Glutamatergic neuron (in vitro differentiated cells): ENCODE measurements at places on chromosomes 12 and 14. TPM values are rescaled to one million over a fixed set of nuclear protein-coding genes. Genes with fewer than 3 reads are reported as not detected.

DNA sequence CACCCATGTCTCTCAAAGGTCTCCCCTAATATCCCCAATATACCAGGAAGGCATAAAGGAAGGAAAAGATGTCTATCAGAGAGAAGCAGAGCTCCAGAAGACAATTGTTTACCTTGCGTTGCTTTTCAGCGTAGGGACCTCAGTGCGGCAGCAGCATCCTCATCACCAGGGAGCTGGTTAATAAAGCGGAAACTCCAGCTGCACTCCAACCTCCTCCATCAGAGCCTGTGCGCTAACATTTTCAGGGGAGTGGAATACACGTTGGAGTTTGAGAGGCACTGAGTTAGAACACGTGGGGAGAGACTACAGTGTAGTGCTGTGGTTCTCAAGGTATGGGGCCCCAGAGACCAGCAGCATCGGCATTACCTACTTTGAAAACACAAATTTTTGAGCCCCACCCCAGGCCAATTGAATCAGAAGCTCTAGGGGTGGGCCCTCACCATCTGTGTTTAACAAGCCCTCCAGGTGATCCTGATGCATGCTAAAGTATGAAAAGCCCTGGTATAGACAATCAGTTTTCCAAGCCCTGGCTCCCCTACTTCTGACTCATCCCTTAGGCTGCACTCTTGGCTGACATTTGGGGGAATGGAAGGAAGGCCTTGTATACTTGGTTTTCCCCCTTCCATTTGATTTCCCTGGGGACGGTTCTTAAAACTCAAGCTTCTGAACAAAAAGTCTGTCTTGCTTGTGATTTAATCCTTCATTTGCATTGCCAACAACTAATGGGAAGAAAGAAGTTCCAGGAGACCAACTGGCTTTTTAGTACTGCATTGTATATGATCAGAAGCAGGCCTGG lies 419.0 kb upstream of the CCDC196 start:
- DNase-seq, result no peak

KRT2 gene
- total RNA-seq, result not detected

INHBC gene
- not detected for total RNA-seq

SMCO2 gene
- total RNA-seq, result not detected

DEPDC4 gene
- 2.0 TPM for total RNA-seq
